Hypothalamus (tissue), 51 donors: ENCODE measurements at places on chromosomes 4 and X.

GRCh38 chrX:123920105-123920785, 41.3 kb upstream of the STAG2 start:
- DNase-seq = no peak

DNA sequence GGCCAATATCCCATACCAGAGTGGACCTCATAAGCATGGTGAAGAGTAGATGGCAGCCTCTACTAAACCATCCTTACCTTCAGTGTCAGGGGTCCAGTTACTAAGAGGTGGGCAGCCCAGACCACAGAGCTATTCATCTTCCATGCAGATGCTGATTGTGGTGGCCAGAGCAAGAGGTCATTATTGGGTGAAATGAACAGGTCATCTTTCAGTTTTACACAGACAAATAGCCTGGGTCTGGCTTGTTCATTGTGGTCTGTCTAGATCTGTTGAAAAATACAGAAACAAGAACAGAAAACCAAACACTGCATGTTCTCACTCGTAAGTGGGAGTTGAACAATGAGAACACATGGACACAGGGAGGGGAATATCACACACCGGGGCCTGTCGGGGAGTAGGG, 71.3 kb downstream of the PAK3 start:
- no peak for DNase-seq

DNA sequence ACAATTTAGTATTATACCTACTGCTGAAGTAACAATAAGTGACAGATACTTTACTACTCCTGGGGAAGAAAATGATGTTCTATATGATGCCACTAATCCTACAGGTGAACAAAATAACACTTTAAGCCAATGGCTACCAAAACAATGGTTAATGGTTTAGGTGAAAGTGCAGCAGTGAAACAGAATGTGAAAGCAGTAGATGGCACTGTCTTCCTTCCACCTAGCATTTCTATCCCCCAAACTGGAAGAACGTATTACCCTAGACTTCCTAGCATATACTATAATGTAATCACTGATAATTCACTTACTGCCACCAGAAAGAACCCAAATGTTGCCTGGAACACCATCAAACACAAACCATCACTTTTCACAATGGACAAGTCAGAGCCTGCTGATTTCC, 18.9 kb upstream of the CABS1 start:
- DNase-seq = no peak

GRCh38 chr4:40628888-40629287, 776 bp downstream of the RBM47 start:
- DNase-seq = no peak

DNA sequence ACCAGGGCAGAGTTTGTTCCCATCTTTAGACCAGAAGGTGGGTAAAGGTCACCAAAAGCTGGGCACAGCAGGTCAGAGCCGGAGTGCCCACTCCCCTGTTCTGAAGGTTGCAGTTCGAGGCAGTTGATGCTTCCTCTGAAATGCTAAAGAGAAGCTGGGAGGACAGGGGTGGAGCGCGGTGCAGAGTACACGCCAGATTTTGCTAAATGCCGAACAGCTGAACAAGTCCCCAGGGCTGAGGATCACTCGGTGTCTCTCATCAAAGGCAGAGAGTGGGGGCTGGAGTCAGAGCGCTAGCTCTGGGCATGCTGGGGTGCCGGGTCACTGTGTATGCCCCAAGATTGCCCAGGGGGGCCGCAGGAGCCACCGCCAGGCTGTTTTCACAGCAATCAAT, 197.0 kb downstream of the BCOR start:
- DNase-seq = no peak

GRCh38 chrX:129512409-129512808, 10.9 kb downstream of the SMARCA1 start:
- DNase-seq = no peak

- no peak for DNase-seq
These were observed 18.1 kb upstream of the FAM241A start for GRCh38 chr4:112127048-112127637.

- DNase-seq = no peak
These were observed 779 bp upstream of the DDX60L start for GRCh38 chr4:168480931-168481611.

DNA sequence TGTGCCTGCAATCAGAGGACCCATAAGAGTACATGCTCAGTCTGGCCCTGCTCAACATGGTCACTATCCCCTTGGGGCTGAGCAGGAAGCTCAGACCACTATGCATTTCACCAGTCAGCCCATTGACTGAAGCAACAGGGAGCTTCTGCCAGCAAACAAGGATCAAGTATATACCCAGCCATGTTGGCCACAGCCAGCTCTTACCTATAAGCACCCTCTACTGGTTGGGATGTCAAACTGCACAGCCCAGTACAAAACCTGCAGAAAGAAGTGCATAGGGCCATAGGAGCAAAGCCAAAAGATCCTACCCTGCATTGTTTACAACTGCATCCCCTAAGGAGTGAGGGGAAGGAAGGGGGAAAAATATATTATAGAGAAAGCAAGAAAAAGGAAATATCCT, 214.4 kb upstream of the CPEB2 start:
- no peak for DNase-seq

DNA sequence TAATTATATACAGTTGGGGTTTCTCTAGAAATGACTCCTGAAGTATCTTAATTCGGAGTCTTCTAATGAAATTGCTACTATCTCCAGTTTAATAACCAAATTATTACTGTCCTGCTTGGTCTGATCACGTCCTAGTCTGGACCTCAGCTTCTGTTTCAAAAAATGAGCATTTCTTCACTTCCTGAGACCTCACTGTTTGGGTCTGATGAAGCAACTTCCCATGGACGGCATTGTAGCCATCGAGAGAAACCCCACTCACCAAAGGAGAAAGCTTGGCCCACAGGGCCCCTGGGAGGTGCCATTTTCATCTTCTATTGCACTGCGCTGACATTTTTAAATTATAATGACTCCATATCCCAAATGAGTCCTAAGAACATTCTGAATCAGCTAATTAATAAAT, 178.0 kb downstream of the MGST2 start:
- DNase-seq = no peak

- no peak for DNase-seq
These were observed 240.0 kb upstream of the RPS6KA3 start for GRCh38 chrX:20506739-20507138.

- no peak for DNase-seq
These were observed 54.6 kb downstream of the FNIP2 start for GRCh38 chr4:158823461-158823873.

- no peak for DNase-seq
These were observed 2.1 kb downstream of the NSG1 start for GRCh38 chr4:4388836-4389575.

- DNase-seq = no peak
These were observed at the start of gene RASSF6 for GRCh38 chr4:73620115-73620792. TSS of gene RASSF6 (minus strand) at chr4:73620436. CDS start at chr4:73611795, 8,641 bp downstream.

- DNase-seq = no peak
These were observed 159.1 kb downstream of the STIM2 start for GRCh38 chr4:27019766-27020165.

DNA sequence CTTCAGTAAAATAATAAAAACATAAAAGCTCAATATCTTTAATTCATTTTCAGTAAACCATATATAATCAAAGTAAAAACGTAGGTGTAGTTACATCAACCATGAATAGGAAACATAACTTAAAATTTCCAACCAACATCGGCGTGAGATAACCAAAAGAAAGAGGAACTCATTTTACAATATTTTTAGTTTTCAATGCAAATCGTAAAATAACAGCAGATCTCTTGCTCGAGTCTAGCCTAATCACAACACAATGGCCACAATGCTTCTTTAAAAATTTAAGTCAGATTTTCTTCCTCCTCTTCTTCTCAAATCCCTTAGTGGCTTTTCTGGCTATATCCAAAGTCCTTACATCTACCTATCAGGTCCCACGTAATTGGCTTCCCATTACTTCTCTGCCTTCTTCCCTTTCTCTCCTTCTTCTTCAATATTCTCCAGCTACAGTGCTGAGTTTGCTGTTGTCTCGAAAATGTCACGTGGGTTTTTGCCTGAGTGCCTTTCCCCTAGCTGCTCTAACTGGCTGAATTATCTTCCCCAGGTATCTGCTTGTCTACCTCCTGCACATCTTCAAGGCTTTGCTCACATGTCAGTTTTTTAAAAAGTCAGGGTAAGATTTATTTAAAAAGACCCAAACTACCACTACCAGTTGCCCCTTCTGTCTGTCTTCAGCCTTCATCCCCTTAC, 90.9 kb upstream of the BANK1 start:
- DNase-seq = no peak

- DNase-seq = no peak
These were observed 516 bp upstream of the COX18 start for GRCh38 chr4:73070074-73070390.

- no peak for DNase-seq
These were observed 19.6 kb downstream of the NSDHL start for GRCh38 chrX:152850465-152850864.

DNA sequence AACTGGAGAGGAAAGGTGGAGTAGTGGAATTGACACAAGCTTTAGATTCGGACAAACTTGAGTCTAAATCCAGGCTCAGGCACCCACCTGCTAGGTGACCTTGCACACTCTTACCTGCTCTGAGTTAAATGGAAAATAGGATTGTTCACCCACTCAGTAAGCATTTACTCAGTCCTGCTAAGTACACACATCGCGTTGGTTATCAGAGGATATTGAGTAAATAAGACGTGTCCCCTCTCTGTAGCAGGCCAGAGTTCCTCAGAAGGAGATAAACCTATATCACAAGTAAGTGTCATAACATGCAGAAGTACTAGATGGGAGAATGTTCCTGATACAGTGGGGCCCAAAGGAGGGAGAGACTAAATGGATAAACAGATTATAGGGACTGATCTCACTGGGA, 117.7 kb downstream of the SMIM20 start:
- no peak for DNase-seq

DNA sequence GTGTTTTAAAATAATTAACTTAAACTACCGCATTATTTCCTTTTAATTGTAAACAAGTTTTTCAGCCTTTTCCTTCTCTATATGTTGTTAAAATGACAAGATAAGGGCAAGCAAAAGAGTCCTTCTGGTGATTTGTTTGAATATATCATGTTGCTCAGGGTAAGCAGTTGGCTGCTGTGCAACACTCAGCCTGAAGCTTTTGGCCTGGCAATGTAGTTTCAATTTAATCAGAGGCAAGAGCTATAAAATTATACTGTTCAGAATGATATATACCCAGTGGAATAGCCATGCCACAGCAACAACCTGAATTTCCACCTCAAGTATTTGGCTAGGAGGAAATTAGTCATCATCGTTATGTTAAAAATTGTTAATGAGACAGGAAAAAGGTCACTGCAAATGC, 53.4 kb downstream of the GRXCR1 start:
- no peak for DNase-seq

GRCh38 chrX:153372949-153373348, 28.2 kb downstream of the PNMA6E start:
- DNase-seq = no peak

DNA sequence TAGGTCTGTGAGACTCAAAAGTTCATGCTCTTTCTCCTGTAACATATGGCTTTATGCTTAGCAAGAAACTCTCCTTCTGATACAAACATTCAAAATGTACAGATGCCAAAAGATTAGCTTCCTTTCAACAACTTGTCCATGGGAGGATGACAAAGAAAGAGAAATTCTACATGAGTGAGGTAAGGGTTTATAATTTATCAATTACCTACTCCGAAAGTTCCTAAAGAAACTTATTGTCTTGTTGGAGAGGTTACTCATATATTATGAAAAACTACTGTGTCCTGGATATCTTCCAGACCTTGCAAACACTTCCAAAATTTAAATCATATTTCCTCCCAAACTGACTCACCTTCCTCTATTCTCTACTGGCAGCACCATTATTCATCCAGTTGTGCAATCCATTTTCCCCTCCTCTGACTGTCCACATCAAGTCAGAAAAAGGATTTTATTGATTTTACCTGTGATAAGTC, 65.1 kb downstream of the ENPEP start:
- DNase-seq = no peak

DNA sequence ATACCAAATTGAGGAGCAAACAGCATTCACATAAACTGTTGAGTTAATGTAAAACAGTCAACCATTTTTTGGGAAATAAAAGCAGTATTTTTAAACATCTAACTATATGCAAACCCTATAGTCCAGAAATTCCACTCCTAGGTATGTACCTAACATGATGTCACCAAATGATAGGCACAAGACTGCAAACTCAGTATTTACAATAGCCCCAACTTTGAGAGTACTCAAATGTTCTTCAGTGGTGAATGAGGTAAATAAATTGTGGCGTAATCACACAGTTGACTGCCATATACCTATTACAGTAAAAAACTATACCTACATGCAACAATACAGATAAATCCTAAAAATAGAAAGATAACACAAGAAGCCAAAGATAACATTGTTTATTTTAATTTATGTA, 1243.8 kb upstream of the ADGRL3 start:
- DNase-seq = no peak

DNA sequence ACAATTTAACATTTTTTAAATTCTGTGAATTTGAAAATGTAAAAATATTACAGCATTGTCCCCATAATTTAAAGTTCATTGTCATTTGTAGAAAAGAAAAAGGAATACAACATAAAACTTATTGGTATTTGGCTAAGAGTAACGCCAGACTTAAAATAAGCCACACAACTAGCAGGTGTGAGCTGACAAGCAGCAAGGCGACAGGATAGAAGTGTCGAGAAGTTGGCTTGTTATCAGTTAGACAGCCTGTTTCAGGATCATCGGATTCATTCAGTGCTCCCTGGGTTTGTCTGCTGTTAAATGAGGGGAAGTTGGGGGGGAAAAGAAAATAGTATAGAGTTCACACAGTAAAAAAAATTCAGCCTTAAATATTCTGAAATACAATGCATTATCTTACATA, 393.6 kb downstream of the IL15 start:
- DNase-seq = no peak

- DNase-seq = no peak
These were observed 45.5 kb downstream of the AFAP1 start for GRCh38 chr4:7894098-7894676.

- no peak for DNase-seq
These were observed 44.9 kb downstream of the TIGD4 start for GRCh38 chr4:152734699-152735050.

DNA sequence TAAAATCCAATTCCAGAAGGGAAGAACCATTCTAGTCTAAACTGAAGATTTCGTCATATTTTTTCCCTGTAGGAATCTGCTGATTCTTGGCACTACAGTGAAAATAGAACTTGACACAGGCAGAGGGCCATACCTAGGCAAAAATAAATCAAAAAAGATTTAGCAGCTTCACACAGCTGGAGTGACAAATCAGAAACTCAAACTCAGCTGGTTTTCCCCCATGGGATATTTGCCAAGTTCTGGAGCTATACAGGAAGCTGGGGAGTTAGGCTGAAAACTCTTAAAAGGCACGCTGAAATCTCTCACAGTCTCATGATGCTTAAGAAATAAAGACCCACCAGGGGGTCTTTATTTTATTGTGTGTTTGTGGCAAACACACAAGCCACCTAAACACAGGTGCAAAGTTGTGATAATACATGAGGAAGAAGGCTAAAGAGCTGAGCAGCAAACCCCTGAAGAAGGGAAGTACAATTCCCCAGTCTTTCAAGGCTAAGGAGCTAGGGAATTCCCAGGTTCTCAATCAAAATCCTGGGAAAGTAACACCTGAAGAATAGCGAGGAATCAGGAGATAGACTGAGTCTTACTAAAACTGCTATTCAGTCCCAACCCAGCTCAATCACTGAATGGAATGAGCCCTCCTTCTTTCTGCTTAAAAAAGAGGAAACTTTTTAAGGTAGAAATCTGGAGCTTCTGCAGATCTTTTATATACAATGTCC, 32.1 kb upstream of the BEND2 start:
- DNase-seq = no peak

GRCh38 chr4:7821245-7822136, 118.2 kb downstream of the AFAP1 start:
- DNase-seq = no peak

GRCh38 chrX:110241816-110242215, 76.1 kb downstream of the AMMECR1 start:
- DNase-seq = no peak

- DNase-seq = no peak
These were observed 45.1 kb downstream of the IGFBP7 start for GRCh38 chr4:57064811-57065711.
